ENCODE measurements at places on chromosomes 2 and 18.
A peak's percentile ranks its signal among the peaks of the same experiment; 100 is the strongest.

DNA sequence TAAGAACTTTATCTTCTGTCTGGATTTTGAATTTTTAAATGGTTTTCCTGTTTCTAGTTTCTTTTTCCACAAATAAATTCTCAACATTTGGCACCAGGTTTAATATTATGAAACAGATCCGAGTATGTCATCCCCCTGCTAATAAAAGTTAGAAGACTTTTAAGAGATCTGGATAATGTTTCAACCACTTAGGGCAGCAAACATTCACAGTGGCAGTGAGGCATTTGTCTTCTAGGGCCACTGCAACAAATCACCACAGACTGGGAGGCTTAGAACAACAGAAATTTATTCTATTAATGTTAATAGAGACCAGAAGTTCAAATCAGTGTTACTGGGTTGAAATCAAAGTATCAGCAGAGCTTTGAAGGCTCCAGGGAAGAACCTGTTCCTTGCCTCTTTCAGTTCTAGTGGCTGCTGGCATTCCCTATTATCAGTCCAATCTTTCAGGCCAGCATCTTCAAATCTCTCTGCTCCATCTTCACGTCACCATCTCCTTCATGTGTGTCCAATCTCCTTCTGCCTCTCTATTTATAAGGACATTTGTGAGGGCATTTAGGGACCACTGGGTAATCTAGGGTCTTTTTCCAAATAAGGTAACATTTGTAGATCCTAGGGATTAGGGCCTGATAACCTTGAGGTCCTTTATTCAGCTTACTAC lies 23.4 kb downstream of the ACSL3 start:
- no peak for DNase-seq

DNA sequence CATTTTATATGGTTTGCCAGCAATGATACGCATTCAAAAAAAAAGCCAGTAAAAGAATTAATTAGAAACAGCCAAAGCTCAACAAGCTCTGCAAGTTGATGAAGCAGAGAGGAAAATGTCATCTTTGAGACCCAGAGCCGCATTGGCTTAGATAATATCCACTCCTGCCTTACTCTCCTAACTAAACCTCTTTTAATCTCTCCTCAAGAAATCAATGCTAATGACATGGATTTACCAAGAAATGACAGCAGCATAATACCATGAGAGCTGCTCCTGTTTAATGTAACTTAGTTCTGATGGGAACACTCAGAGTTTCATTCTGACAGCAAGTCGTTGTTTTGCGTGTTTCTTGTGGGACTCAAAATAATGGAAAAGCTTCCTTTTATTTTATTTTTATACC lies 1099.4 kb upstream of the PIK3C3 start:
- no peak for DNase-seq

- DNase-seq: no peak
Observed at GRCh38 chr18:11857177-11857887, 6.1 kb downstream of the CHMP1B start.

DNA sequence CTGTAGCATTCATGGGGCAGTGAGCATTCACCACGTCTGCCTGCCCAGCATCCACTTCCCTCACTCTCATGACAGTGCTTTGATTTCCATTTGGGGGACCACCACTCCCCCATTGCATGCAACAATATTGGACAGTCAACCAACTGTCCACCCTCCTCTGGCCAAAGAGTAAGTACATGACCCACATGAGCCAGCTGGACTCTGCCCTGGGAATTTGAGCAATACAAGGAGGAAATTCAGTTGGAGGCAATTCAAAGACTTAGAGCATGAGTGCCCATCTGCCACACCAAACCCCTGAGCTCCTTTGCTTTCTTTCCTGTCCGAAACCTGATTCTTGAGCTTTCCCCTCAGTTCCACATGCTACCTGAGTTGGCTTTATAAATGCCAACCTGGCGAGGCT lies 41.7 kb upstream of the PNO1 start:
- no peak for DNase-seq

GRCh38 chr18:55582325-55582724 lies 5.7 kb downstream of the TCF4 start:
- DNase-seq: no peak

DNA sequence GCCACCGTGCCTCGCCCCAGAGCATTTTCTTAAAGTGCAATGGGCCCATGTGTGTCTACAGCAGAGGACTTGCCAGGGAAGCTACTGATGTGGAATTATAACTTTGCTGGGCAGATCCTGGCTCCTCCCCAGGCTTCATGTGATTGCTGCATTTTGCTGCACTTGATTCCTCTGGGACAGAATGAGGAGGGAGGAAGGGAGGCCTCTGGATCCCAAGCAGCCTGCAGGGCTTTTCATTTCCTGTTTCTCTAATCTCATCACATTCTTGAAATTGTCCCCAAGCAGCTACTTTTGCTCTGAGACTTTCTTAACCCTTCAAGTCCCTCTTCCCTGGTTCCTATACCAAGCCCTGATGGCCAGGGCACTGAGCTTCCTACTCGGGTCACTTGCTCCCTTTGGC lies 134.4 kb upstream of the SEC11C start:
- peak; percentile 82 for DNase-seq

DNA sequence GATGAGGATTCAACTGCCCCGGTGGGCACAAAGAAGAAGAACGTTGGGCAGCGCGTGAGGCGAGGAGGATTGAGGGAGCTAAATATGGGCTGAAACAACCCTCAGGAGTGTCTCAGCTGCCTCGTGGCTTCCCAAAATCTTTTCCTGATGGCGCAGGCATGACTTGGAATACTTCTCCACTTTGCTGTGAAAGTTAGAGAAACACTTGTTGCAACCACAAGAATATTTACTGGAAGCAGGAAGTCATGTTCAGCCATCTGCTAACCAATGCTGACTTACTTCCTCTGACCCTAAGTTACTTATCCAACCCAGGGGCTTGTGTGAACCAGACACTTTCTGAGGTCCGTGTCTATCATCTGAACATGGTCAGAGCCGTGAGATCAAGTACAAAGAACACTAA lies 148.8 kb downstream of the ARL4C start:
- peak; percentile 32 for DNase-seq

- DNase-seq: peak; percentile 74
Observed at GRCh38 chr18:61209801-61210200, 123.4 kb upstream of the CDH20 start.

DNA sequence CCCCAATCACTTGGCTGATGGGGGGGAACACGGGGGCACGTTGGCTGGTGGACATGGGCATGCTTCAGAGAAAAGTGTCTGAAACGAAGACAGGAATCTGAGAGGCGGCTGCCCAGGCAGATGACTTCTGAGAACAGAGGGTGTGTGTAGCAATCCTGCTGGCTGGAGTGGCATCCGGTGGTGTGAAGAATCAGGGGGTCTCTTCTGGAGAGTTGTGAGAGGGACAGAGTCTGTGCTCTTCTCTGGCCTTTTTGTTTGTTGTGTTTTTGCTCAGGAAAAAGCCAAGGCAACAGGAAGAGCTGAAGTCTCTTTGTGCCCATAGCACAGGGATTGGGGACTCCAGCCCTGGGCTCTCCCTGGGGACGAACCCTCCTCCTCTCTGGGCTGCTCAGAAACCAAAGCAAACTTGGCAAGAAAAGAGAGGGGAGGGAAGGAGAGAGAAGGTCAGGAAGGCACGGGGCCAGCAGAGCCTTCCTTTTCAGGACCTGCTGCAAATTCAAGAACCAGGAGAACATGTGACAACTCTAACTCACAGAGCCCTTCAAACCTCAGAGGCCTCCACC lies 97.0 kb upstream of the SMAD2 start:
- DNase-seq: no peak

DNA sequence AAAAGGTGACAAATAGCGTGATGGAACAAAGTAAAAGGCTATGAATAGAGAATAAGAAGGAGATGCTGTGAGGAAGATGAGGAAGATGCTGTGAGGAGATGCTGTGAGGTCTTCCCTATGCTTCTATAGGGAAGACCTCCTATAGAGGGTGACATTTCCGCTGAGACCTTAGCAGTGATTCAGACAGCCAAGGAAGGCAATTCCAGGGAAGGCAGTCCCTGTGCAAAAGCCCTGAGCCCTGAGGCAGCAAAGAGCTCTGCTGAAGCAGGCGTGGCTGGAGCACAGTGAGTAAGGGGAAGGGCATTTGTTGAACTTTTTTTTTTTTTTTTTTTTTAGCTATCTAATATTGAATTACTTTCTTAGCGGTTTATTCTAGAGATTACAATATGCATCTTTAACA lies 142.7 kb upstream of the FOSL2 start:
- no peak for DNase-seq

DNA sequence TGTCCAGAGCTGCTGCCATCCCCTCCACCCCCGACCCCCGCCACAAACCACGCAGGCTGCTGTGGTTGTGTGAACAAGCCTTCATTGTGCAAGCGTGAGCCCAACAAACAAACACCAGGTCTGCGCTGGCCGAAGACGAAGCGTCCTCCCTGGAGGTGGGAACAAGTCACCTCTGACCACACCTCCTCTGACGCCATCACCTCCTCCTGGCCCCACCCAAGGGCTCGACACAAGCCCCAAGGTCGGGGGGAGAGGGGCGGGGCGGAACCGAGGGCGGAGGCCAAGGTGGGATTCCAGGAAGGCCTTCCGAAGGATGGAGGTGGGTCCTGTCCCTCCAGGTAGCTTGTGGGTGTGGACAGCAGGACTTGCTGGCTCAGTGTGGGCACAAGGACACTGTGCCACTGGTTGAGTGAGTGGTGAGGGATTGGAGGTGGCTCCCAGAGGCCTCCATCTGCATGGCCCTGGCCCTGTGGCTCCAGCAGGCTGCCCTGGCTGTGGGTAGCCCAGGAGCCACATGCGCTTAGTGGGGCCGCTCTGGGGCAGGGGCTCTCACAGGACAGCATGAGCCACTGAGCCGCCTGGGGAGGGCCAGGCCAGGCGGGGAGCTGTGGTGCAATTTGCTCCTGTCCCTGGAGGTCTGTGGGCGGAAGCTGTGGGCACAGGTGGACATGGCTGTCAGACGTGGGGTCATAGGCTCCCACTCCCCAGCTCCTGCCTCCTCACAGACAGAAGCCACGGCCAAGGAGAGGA lies 7.4 kb upstream of the GPR17 start:
- DNase-seq: no peak

- no peak for DNase-seq
Observed at GRCh38 chr2:25079050-25079635, 37.3 kb downstream of the EFR3B start.

GRCh38 chr2:97900806-97901205 lies 94.9 kb downstream of the TMEM131 start:
- no peak for DNase-seq

GRCh38 chr2:28545590-28546200 lies 49.8 kb downstream of the PLB1 start:
- DNase-seq: no peak

DNA sequence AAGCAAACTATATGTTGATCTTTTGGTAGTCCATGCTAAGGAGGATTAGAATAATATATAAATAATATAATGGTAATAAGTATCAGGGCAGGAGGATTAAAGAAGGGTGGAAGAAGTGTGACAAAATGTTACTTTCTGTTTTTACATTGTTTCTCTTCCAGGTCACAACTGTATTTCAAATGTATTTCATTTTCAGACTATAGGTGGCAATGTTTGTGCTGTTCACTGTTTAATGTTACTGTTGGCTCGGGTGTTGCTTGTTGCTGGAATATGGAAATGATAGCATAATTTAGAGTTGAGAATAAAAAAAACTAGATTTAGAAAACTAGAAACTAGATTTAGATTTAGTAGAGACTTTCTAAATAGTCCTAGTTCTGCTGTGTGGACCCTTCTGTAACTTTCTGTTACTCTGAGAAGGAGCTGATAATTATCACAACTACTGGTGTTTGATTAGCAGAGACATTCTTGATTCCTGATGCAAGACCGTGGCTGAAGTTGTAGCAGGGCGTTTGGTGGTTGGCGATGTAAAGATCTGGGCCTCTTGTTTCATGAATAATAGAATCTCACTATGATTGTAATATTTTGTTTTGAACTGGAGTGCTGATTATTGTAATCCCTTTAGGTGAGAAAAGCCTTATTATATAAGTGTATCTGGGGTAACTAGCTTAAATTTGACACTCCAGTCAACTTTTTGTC lies 7.9 kb downstream of the NEDD4L start:
- DNase-seq: peak; percentile 51

DNA sequence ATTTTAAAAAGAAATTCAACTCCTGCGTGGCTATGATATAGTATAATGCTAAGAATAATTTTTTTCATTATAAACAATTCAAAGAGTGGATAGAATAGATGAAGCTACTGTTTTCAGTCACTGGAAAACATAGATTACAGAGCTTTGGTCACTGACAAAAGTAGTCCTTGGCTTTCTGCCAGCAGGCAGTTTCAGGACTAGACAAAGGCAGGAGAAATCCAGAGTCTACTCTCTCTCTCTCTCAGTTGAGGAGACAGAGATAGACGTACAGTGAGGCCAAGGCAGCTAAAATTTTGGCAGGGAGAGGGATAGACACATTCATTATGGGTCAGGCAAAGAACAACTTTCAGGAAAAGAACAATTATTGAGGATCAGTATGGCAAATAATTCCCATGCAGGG lies 491.4 kb upstream of the CRIM1 start:
- DNase-seq: no peak

DNA sequence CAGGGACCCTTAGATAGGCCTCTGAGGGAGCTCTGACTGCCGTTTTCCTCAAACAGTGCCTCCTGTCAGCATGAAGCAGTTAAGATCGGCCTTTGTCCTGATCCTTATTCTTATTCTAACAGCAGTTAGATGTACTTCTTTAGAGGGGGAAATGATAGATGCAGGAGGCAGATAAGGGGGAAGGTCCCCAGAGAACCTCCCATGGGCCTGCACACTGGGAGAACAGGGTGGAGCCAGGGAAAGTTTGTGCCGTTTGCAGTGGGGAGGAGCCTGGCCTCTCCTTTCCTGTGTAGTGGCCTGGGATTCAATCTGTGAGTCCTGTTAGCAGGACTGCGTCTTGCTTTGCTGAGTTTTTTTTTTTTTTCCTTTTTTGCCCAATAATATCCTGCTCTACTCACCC lies 7.9 kb upstream of the INPP4A start:
- no peak for DNase-seq

DNA sequence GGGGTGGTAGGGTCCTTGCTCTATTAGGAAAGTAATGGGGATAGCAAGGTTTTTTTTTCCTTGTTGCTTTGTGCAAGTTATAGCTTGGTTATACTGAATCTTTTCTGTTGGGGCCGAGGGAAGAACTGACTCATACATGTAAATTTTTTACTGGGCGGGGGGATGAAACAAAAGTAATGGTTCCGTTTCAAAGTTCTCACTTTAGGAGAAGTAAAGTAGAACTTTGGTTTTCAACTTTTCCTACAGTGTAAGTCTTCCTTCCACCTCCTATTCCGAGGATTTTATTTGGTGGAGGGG lies 1.1 kb downstream of the AFTPH start:
- peak; percentile 39 for DNase-seq

- no peak for DNase-seq
Observed at GRCh38 chr2:111160758-111161157, 40.0 kb downstream of the BCL2L11 start.

GRCh38 chr2:167945660-167946368 lies 301.6 kb downstream of the STK39 start:
- no peak for DNase-seq

- DNase-seq: no peak
Observed at GRCh38 chr18:71443706-71444480, 1100.2 kb downstream of the CBLN2 start.

GRCh38 chr2:219511547-219512325 lies 2.5 kb upstream of the ASIC4 start:
- DNase-seq: no peak

Data from skin of body (tissue), 3 donors.